ENCODE measurements at places on chromosomes 7 and 10.

GRCh38 chr7:135930565-135931461 lies 46.3 kb downstream of the MTPN start:
- no peak for DNase-seq

GRCh38 chr10:93235686-93236085 lies 162.0 kb downstream of the CYP26A1 start:
- DNase-seq, result no peak

- no peak for DNase-seq
Observed at GRCh38 chr7:135553346-135553745, 4.4 kb upstream of the NUP205 start.

GRCh38 chr7:44533301-44534055 lies 7.7 kb downstream of the NPC1L1 start:
- DNase-seq, result no peak

GRCh38 chr7:44775383-44776107 lies 20.9 kb upstream of the PPIA start:
- DNase-seq, result no peak

- DNase-seq, result no peak
Observed at GRCh38 chr10:44047361-44047760, 337.5 kb downstream of the CXCL12 start.

DNA sequence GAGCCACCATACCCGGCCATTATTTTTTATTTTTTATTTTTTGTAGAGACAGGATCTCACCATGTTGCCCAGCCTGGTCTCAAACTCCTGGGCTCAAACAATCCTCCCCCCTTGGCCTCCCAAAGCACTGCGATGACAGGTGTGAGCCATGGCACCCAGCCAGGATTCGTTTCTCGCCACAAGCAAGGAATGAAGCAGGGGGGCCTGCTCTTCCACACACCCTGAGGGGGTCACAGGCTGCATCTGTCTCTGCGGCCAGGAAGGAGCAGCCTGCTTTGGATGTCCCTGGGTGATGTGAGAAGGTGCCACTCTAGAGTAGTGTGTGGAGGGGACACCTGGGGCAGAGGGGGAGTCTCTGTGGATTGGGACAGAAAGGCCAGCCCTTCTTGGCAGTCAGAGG lies 61.3 kb upstream of the TNRC18 start:
- no peak for DNase-seq

DNA sequence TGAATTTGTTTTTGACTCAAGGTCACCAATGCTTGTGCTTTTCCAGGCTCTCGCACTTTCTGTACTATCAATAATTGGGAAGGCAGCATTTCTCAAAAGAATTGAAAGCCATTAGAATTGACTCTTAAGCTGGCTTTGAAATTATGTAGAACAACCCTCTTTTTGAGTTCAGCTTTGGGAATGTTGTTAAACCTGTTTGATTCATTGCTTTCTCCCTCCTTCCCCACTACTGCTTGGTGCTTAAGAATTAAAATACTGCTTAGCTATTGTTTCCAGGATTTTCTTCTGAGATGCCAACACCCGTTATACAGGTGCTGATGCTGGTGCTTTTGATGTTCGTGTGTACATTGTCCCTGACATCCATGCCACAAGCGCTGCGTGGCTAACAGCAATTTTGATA lies 15.5 kb upstream of the FZD8 start:
- DNase-seq, result no peak

GRCh38 chr10:372566-372965 lies 237.3 kb downstream of the ZMYND11 start:
- no peak for DNase-seq

DNA sequence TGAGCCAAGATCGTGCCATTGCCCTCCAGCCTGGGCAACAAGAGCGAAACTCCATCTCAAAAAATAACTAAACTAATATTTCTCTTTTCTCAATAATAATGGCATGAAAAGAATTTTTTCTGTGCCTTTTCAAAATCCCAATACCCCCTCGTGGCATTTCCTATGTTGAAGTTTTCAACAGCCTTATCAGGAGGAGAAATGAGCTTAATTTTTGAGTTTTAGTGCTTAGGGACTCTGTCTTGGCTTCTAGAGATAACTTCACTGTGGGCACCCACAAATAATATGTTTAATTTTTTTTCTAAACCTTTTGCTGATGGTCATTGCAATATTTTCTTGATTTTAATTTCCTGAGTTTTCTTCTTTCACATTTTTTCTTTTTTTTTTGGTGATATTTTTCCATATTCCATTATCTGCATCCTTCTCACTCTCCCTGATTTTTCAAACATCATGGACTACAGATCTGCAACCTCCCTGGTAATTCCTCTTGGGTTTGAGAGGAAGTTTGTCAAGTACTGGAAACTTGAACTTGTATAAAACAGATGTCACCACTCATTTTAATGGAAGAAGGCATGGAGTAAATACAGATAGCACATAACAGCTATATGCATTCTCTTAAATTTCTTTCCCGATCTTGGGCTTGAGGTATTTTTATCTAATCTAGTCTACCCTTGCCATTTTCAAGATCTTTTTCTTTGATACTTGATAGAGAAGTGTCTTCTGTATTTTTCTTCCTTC lies 84.0 kb downstream of the KAT6B start:
- no peak for DNase-seq

DNA sequence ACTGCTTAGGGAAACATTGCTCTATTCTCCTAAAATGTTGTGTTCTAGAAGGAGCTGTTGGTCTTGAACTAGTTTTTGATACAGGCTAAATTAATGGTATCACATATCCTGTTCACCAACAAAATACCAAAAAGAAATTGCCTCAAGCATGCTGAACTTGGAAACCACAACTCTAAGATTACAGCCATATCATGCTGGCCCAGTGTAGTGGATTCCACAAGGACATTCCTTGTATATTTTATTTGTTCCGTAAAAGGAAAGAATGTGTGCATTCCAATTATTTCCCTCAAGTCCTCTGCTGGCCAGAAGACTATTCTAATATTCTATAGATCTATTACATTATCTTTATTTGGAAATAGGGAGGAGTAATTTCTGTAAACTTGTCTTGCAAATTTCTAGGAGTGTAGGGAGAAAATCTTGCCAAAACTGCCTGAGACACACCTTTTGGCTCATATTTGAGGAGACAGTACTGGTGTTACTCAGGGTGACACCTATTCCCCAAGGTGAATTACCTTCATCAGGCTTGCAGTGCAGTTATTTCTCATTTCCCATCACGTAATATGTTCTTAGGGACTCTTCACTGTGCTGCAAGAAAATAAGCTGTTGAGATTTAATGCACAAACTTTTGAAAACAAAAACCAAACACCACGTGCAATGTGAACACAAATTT lies 1.9 kb upstream of the NEBL start:
- DNase-seq, result no peak

DNA sequence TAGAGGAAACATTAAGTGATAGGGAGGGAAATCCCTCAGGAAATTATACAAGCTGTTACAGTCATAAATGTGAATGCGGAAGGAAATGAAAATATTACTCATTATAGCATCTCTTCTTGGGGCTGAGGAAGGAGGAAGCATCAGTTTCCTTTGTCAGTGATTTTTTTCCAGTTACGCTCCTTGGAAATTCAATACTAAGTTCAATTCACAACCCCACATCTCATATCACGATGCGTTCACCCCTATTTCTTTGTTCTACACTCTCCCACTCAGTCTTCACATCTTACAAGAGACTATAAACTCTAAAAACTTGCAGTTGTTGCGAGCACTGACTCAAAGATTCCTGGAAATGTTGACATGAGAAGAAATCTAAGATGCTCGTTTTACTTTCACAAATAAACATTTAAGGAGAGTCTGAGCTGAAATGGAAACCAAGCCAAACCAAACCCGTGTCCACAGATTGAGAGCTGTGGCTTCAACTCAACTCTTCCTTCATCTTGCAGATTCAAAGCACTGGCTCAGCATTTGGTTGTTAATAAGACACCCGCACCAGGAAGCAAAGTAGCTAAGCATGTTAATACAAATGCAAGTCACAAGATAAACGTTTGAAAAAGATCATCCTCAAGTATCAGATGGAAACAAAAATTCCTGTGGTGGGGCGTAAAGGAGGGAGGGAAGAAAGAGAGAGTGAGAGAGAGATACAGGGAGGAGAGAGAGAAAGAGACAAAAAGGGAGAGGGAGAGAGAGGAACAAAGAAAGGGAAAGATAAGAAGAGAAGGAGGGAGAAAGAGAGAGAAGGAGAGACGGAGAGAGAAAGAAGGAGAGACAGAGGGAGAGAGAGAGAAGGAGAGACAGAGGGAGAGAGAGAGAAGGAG lies 150.0 kb upstream of the RSU1 start:
- DNase-seq, result no peak

GRCh38 chr10:104029521-104029860 lies 56.2 kb downstream of the COL17A1 start:
- DNase-seq, result no peak
